ENCODE measurements at places on chromosomes 7 and 10.

- DNase-seq: no peak
These were observed 50.0 kb downstream of the CREB3L2 start for GRCh38 chr7:137951700-137952425.

- DNase-seq: no peak
These were observed 165.9 kb upstream of the PPP1R3A start for GRCh38 chr7:114084472-114085312.

- DNase-seq: peak; percentile 54
These were observed 60.1 kb upstream of the SORCS3 start for GRCh38 chr10:104580774-104581675.

- DNase-seq: no peak
These were observed 52.9 kb downstream of the CASD1 start for GRCh38 chr7:94562525-94562924.

GRCh38 chr10:112215342-112215774, 31.8 kb upstream of the GPAM start:
- DNase-seq: no peak

GRCh38 chr10:123726836-123727235, 60.7 kb downstream of the GPR26 start:
- DNase-seq: no peak

GRCh38 chr10:5534051-5534821, 9.5 kb downstream of the CALML3 start:
- DNase-seq: no peak
